ENCODE measurements at places on chromosomes 2 and 18.

DNA sequence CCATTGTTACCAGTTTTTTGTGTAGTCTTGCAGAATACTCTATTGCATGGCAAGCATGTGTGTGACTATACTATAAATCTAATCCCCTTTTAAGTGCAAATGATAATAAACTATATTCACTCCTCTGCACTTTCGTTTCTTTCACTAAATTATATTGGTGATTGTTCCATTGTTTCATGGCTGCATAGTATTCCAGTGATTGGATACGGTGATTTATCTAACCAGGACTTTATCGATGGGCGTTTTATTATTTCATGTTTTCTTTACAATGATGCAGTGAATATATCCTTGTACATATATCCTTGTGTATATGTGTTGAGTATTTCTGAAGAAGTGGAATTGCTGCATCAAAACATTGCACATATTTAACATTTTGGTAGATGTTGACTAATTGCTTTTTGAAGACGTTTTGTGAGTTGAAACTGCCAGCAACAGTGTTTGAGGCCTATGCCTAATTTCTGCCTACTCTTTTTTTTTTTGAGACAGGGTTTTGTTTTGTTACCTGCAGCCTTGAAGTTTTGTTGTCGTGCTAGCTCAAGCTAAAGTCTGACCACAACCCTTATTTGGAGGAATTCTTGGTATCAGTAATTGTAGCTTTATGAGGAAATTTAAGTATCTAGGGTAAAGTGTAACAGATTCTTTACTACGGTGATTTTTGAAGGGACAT, 2.7 kb downstream of the MIB1 start:
- no peak for DNase-seq

- DNase-seq: no peak
Measured at GRCh38 chr18:42758852-42759251, 356.6 kb downstream of the RIT2 start.

- no peak for DNase-seq
Measured at GRCh38 chr2:141105763-141106162, 1025.1 kb downstream of the LRP1B start.

DNA sequence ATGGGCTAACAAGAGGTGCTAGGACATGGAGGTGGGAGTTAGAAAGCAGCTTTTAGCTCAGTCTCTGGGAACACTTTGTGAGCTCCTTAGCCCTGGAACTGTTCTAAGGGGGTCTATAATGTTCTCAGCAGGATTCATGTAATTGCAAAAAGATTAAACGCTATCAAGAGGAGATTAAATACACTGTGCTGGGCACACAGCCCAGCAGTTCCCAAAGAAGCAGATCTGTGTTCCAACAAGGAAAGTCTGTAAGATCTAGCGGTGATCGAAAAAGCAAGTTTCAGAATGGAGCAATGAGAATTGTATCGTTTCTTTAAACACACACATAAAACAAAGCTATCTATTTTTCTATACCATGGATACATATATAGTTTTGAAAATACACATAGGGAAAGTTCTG, 2.4 kb upstream of the ARID5A start:
- DNase-seq: no peak

- DNase-seq: no peak
Measured at GRCh38 chr2:71895320-71896161, 252.1 kb downstream of the CYP26B1 start.

GRCh38 chr2:105725388-105725787, 19.3 kb upstream of the NCK2 start:
- no peak for DNase-seq

- no peak for DNase-seq
Measured at GRCh38 chr2:191836471-191836852, 10.4 kb downstream of the CAVIN2 start.

DNA sequence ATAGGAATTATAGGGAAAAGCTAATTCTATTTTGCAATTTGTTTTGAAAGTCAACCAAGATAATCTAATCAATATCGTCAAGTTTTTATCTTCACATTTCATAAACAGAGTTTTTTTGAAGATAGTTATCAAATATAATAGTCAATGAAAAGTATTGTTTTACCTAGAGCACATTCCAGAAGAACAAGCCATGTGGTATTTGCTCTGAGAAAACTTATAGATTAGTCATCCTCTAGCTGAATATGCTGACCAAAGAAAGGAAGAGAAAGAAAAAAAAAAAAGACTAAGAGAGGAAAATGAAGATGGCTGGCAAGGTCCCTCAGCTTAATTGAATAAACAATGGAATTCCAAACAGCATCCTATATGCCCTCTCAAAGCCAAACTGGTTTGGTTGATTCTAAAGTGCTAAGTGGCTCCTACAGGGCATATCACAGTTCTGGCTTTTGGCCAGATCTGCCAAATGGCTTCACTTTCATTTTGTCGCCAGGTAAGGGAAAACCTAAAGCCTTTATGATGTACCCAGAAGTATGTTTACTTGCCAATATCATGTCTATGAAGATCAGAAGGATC, 132.6 kb downstream of the VWC2L start:
- no peak for DNase-seq

GRCh38 chr2:43019536-43020183, 206.7 kb downstream of the ZFP36L2 start:
- no peak for DNase-seq

GRCh38 chr2:83172841-83173240, 1286.2 kb downstream of the SUCLG1 start:
- DNase-seq: no peak

GRCh38 chr2:65256054-65256453, 28.4 kb downstream of the ACTR2 start:
- DNase-seq: no peak

- DNase-seq: no peak
Measured at GRCh38 chr2:192004188-192004963, 157.5 kb upstream of the CAVIN2 start.

DNA sequence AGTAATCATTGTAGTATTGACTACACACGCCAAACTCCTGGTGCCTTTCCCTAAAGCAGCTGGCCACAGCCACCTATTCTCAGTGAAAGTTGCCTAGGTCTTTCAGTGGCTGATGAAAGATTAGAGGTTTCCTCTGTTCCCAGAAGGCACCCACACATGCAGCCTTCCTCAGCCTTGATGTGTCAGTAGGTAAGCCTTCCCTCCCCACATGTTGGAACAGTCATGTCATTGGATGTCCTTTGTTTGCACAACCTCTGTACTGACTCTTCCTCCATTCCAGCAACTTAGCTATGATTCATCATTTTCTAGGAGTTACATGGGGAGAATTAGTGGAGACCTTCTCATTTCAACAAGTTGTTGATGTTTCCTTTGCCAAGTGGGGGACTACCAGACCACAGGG, 630.8 kb upstream of the SLC39A10 start:
- DNase-seq: no peak

GRCh38 chr18:34224423-34225217, at the start of gene NOL4:
Gene NOL4 (minus strand): TSS chr18:34224913. CDS start chr18:34223253, 1,660 bp downstream.
- DNase-seq: peak; percentile 74

DNA sequence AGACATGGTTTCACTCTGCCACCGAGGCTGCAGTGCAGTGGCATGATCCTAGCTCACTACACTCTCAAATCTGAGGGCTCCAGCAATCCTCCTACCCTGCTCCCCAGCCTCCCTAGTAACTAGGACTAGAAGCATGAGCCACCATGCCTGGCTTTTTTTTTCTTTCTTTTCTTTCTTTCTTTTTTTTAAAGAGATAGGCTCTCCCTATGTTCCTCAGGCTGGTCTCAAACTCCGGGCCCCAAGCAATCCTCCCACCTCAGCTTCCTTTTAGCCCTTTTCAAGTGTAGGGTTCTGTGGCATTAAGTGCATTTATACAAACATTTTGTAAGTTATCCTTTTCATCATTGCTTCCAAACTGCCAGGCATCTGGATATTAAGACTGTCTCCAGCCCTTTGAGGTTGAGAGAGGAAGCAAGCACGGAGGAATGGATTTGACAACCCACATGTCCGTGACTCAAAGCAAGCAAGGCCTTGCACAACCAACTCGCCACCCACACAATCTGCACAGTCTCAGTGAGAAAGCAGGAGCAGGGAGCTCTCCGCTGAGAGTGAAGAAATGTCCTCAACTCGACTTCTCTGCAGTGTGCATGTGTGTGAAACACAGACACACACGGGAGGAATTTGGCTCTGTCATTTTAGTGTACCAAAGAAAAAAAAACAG, 65.6 kb downstream of the ATP8B1 start:
- peak; percentile 53 for DNase-seq

DNA sequence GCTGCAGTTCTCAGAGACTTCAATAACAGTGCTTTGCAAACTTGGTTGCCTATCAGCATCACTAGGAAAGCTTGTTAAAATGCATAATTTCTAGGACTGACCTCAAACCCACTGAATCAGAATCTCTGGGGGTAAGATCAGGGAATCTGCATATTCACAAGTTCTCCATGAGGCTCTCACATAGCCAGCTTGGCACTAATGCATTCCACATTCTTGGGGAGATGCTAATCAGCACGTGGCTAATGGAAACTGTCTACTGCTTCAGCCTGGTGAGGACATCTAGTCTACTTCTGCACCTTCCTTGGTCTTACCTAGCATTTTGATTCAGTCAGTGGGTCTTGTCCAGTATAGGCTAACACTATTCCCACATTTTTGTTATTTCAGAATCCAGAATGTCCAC, 56.3 kb downstream of the RBKS start:
- DNase-seq: no peak

GRCh38 chr2:233544200-233544610, 22.4 kb downstream of the USP40 start:
- DNase-seq: no peak

- DNase-seq: no peak
Measured at GRCh38 chr2:236434593-236434992, 135.0 kb upstream of the ACKR3 start.

GRCh38 chr2:204293884-204294747, 251.2 kb upstream of the PARD3B start:
- no peak for DNase-seq

- no peak for DNase-seq
Measured at GRCh38 chr2:7028846-7029245, 111.6 kb downstream of the RNF144A start.

DNA sequence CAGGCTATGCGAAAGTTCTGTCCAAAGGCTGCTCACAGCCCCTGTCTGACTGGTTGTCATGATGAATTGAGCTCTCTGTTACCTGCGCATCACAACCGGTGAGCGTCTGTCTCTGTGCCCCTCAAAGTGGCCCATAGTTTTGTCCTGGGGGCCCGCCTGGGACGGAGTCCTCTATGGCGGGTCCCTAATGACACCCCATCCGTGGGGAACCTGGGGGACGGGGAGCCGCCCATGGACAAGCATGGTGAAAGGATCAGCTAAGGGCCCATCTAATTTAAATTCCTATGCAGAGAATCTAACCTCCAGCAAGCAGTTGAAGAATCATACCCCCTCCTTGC, 473 bp downstream of the ELMOD3 start:
- DNase-seq: no peak

GRCh38 chr2:105175231-105175630, 66.3 kb upstream of the GPR45 start:
- no peak for DNase-seq

- DNase-seq: no peak
Measured at GRCh38 chr2:195706161-195706900, 49.3 kb downstream of the SLC39A10 start.

DNA sequence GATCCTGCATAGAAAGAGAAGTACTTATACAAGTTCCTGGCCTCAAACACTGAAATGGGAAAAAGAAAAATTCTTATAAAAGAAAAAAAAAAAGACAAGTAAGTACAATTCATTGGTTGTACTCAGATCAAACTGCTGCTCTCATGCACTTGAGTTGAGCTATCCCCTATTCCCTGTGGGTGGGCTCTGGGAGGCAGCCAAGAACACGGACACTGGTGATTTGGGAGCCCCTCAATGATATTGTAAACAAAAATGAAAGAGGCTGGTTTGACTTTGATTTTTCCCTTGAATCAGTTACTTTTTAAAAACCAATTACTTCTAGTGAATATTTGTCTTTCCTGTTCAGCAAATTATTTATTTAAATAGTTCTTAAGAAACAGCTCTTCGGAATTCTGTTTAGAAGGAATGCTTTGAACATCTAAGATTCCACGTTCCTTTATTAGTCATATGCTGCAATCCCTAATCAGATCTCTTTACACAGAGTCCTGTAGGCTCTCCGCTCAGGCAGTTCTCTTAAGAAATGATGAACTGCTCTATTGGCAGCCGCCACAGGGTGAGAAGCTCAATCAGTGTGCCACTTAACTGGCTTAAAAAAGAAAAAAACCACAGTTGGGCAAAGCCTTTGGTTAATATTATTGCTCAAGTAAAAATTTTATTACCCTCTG, 225.1 kb downstream of the TMEM182 start:
- no peak for DNase-seq

DNA sequence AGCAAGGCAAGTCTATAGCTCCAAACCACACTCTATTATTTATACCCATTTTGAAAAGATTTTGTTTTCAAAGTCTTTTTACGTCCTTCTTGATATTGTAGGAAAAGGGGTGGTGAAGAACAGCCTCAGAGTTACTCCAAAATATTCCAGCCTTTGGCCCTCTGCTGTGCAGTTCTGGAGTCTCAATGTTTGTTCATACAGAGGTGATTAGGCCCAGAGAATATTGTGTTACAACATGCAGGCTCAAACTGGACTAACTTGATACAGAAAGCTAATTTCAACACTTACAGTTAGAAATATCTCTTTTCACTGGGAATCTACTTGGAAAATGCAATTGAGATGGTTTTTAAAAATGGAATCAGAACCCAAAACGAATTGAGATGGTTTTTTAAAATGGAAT, 40.4 kb upstream of the SLC25A52 start:
- no peak for DNase-seq

- no peak for DNase-seq
Measured at GRCh38 chr2:146540271-146540932, 1304.4 kb upstream of the ACVR2A start.

DNA sequence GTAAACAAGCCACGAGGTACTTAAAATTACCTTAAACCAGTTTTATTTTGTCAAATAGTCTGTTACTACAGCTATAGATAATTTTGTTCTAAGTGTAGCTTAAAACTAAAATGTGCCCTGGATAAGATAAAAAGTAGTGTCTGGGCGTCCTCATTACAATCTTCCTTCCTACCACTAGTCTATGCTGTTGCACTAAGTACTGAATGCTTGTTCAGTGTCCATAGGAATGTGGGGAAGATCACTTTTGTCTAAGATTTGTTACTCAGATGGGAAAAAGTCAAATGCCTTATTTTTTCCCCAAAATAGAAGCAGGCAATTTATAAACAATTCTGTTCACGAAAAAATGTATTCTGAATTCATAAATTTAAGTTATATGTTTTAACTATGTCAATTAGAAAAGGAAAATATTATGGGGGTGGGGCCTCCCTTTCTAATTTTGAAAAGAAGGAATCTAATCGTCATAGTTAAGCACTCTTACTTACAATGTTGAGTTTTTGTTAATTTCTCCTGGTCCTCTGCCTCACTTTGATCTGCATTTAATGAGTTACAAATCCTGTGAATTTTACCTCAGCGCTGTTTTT, 140.4 kb upstream of the VRK2 start:
- DNase-seq: no peak

GRCh38 chr2:54559593-54560145, 103.5 kb downstream of the SPTBN1 start:
- peak; percentile 50 for DNase-seq

DNA sequence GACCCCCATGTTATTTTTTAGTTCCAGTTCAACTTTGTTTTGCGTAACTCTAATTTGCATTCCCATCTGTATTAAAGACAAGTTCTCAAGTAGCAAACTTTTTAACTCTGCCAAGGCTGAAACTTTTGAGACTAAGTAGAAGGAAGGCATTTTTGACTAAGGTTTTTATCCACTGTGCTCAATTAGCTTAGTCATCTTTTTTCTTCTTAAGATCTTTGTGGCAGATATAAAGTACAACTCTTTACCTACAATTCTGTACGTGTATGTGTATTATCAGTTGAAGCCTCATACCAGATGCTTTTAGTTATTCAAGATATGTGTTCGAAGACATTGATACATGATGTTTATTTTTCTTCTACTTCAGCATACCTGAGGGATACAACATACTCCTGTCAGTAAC, 41.6 kb downstream of the CREB1 start:
- DNase-seq: no peak
